ENCODE measurements at places on chromosomes 3 and 15.
A peak's percentile ranks its signal among the peaks of the same experiment; 100 is the strongest.

- DNase-seq, result peak; percentile 33
Observed at GRCh38 chr15:53979051-53979788, 979 bp downstream of the UNC13C start.

DNA sequence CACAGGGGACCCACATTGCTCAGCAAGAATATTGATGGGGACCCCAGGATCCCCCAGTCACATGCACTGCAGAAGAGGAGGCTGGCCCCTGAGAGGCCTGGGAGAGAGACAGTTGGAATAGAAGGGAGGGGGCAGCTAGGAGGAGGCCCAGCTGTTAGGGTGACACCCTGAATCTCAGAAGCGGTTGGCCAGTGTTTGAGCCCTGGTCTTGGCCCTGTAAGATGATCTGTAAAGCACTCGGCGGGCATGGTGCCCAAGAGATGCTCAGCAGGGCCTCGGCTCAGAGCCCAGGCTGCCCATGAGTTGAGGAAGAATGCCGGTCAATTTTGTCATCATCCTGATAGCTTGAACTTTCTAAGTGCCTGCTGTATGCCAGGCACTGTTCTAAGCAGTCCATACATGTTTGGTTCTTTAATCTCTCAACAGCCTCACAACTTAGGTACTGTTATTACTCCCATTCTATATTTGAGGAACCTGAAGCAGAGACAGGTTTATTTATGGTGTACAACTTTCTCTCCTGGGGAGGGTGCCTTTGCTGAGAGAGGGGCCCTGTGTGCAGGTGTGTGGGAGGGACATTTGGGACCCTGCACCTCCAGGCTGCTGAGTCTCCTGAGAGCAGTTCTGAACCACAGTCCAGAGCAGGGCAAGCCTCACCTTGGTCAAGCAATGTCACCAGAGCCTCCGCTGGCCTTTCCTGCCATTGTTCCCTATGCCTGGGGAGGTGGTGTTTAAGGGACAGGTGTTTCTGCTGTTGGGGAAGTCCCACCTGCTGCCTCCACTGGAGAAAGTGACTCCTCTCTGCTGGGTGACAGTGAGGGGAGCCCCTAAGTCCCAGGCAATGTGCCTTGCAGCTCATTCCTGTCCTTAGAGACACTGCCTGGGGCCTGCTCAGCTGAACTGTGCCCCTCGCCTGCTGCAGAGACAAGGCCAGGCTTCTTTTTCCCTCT, 26.0 kb downstream of the SLC6A6 start:
- no peak for DNase-seq

- DNase-seq, result no peak
Observed at GRCh38 chr3:129245141-129245540, 4.3 kb upstream of the COPG1 start.

- DNase-seq, result peak; percentile 74
Observed at GRCh38 chr3:107524841-107525643, 2.3 kb downstream of the BBX start.

GRCh38 chr15:42903388-42904324, 16.9 kb downstream of the TTBK2 start:
- DNase-seq, result no peak

- DNase-seq, result no peak
Observed at GRCh38 chr3:5726621-5727020, 539.1 kb downstream of the EDEM1 start.

- DNase-seq, result no peak
Observed at GRCh38 chr3:110567029-110567428, 504.6 kb upstream of the NECTIN3 start.

GRCh38 chr15:73495181-73495580, 52.2 kb downstream of the REC114 start:
- no peak for DNase-seq

- no peak for DNase-seq
Observed at GRCh38 chr3:29695201-29695600, 414.3 kb downstream of the RBMS3 start.

- no peak for DNase-seq
Observed at GRCh38 chr3:42529468-42529867, 27.0 kb downstream of the VIPR1 start.

DNA sequence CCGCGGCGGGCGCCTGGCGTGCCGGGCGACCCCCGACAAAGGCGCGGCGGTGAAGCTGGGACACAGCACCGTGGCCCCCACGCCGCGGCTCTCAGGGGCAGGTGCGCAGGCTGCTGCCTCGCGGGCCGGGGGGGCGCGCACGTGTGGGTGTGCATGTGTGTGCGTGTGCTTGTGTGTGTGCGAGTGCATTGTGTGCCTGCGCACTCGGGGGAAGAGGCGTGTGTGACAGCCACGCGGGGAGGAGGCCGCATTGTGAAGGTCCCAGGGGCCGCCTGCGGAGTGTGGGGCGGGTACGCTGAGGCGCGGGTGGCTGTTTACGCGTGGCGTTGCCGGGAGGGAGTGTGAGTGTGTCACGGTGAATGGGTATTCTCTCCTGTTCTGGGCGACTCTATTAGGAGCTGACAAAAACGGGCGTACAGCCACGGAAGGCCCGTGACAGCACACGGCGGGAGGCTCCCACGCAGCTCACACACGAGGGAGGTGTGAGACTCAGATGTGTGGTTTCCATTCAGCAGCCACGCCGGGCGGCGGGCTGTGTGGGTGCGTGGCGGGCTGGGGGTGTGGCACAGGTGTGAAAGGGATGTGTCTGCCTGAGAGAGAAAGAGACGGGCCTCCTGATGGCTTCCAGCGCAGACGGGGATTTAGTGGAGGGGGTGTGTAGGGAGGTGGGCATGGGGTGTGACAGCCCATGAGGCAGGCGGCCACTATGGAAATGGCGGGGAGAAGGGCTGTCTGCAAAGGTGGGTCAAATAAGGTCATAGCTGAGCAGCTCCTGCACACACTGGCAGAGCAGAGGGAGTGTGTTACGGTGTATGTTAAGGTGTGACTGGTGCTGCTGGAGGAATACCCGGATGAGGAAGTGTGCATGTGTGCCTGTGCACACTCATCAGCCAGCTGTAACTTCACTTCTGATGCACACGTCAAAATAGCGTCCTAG, 750 bp downstream of the PODXL2 start:
- DNase-seq, result peak; percentile 72

DNA sequence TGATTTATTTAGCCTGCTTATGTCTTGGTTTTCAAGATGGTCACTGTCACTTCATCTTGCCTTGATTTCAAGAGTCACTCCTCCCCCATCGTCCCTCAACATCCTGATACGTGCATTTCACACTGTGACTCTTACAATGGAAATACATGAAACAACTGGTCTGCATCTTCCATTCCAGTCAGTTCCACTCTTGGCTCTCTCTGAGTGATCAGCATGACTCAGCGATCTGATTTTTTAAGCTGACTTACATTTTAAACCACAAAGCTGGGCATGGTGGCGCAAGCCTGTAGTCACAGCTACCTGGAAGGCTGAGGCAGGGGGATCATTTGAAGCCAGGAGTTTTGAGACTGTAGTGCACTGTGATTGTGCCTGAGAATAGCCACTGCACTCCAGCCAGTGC, 271.2 kb upstream of the ROPN1 start:
- DNase-seq, result no peak

DNA sequence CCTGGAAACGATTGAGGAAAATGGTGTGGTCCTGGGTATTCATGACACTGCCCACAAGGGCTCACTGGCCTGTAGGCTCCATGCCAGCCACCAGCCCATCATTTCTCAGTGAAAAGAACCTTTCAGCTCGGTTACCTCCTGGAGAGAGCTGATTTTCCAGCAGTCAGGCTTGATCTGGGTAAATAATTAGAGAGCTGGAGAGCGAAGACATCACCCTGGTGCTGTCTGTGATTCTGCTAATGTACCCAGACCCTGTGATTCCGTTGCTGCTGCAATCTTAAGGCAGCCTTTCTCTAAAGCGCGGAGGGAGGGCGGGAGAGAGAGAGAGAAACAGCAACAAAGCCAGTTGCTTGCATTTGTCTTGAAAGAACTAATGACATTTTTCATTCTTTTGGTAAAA, 221.9 kb upstream of the TOPAZ1 start:
- DNase-seq, result peak; percentile 69

- DNase-seq, result peak; percentile 36
Observed at GRCh38 chr3:125605756-125606155, 10.5 kb upstream of the OSBPL11 start.

DNA sequence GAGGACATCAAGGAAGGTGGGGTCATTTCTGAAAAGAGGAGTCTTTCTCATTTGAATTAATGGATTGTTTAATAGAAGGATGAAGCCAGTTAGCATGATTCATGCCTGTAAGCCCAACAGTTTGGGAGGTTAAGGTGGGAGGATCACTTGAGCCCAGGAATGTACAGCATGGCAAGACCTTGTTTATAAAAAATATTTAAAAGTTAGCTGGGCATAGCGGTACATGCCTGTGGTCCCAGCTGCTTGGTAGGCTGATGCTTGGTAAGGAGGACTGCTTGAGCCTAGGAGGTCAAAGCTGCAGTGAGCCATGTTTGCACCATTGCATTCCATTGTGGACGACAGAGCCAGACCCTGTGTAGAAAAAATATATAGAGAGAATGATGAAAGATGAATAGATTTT, 165.5 kb downstream of the ALCAM start:
- DNase-seq, result no peak

DNA sequence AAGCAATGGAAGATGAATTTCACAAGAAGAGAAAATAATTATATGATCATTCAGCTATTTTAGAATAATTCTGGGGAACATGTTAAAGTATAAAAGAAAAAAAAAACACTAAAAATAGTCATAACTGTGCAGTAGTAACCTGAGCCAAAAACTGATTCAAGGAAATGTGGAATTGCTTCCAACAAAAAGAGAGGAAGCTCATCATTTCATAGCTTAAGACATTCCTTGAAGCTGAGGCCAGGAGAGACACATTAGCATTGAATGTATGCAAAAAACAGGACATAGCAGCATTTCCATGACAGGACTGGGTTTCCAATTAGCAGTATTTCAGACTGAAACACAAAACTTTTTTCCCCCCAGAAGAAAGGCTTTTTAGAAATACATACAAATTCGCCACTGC, 27.7 kb upstream of the LRRN1 start:
- no peak for DNase-seq

DNA sequence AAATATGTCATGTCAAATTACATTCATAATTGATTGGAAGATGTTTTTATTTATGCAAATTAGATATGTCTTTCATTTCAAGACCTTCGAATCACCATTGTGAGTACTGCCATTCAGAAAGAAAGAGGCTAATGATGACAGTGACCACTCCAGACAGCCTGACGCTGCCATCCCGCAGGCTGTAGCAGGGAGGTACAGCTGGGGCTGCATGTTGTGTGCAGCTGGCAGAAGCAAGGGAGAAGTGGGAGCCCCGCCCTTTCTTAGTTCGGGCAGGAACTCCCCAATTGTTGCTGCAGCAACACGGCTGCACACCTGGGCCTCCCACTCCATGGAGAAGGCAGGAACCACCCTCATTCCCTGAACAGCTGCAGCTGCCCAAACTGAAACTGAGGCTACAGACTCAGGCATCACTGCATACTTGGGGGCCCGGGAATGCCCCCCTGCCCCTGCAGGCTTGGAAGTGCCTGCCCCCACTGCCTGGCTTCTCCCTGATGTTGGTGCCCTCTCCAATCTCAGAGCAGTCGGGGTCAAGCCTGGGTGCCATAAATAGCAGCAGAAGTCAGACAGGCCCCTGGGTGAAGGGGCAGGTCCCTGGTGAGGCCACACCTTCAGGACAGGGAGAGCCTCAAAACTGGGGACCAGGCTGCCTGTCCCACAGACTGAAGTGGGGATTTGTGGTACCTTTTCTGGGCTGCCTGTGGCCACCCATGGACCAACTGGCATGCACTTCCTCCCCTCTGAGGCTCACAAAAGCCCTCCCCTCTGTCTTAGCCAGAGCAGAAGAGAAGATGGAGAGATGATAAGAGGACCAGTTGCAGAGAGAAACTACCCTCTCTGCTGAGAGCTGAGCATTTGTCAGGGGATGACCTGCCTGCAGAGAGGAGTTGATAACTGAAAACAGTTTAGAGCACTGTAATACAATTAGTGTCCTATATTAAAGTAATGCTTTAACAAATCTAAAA, 964.6 kb downstream of the SI start:
- DNase-seq, result peak; percentile 42

GRCh38 chr3:129793942-129794310, 99.6 kb downstream of the TMCC1 start:
- DNase-seq, result no peak

- DNase-seq, result no peak
Observed at GRCh38 chr3:143731320-143731719, 116.9 kb downstream of the SLC9A9 start.

DNA sequence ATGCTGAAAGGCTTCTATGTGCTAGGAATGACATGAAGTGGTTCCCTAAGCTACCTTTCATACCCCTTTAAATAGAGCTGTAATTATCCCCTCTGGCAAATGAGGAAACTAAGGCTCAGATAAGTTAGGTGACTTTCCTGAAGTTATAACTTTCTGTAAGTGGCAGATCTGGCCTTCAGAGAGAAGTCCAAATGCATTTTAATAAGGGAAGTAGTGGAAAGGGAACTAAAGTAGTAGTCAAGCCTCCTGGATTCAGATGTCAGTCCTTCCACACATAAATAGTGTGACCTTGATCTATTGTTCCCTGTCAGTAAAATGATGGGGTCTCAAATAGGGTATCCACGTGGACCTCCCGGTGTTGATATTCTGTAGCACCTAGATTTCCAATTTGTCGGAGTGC, 277.7 kb downstream of the EDEM1 start:
- no peak for DNase-seq

DNA sequence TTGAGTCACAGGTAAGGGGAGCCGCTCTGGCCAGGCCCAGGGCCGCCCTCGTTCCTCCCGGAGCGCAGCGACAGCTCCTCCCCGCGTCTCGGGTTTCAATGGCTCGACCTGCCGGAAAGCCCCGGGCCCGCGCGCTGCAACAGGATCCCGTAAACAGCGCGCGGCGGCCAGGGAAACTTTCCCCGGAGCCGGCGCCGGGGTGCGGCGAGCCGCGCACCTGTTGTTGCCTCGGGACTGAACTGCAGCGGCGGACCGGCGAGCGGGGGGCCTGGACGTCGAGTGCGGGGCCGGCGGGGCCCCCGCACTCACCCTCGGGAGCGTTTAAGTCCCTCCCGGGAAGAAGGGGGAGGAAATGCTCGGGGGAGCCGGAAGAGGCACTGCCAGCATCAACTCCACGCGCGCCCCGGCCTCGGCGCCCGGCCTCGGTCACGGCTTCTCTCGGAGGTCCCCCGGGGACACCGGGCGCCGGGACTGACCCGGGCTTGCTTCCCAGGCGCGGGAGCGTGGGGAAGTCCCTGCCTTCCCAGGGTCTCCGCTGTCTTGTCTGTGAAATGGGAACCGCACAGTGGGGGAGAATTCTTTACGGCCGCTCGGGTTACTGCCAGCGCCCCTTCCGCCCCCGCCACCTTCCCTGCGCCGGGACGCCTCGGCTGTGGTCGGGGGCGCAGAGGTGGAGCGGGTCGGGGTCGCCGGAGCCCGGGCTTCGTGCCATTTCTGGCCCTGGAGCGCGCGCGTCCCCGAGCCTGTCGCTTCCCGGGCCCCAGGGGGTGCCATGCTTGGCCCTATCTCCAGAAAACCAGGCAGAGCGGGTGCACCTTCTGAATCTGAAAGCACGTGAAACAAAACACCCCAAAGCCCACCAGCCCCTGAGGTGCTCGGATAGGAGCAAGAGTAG, 7.5 kb upstream of the PGPEP1L start:
- peak; percentile 79 for DNase-seq

DNA sequence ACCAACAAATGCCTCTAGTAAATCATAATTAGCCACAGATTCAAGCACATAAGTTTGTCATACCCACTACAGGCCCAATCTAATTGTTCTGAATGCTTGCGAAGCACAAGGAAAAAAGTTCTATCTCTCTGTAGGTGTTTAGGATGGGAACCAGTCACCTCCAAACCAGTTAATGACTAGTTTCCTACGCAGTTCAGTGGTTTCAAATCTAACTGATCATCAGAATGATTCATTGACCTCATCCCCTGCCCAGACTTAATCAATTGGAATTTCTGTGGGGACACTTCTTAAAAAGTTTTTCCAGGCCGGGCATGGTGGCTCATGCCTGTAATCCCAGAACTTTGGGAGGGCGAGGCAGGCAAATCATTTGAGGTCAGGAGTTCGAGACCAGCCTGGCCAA, 24.3 kb upstream of the MASP1 start:
- no peak for DNase-seq
